Regular cardiac myocyte (primary cell): ENCODE measurements at places on chromosomes 1 and 21. TPM values are rescaled to one million over a fixed set of nuclear protein-coding genes. Genes with fewer than 3 reads are reported as not detected.

DNMT3L gene
- not detected in 2 replicates for total RNA-seq

EIF2D gene
- 47.2 and 57.2 TPM in 2 replicates for total RNA-seq

BGLAP gene
- under 0.01 and 0.85 TPM in 2 replicates for total RNA-seq

RUNX3 gene
- not detected in 2 replicates for total RNA-seq

TRNP1 gene
- 12.1 and 17.4 TPM in 2 replicates for total RNA-seq
